Esophagus squamous epithelium (tissue), 5 donors: ENCODE measurements at places on chromosomes 2 and 18.
A peak's percentile ranks its signal among the peaks of the same experiment; 100 is the strongest.

DNA sequence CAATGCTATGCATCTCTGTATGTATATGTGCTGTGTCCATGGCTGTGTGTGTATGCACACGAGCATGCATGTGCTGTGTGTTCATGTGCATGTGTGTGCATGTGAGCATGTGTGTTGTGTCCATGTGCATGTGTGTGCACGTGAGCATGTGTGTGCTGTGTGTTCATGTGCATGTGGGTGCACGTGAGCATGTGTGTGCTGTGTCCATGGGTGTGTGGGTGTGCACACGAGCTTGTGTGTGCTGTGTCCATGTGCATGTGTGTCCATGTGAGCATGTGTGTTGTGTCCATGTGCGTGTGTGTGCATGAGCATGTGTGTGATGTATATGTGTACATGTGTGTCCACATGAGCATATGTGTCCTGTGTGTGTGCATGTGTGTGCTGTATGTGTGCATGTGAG is 414.4 kb upstream of the SALL3 start:
- no peak for DNase-seq

DNA sequence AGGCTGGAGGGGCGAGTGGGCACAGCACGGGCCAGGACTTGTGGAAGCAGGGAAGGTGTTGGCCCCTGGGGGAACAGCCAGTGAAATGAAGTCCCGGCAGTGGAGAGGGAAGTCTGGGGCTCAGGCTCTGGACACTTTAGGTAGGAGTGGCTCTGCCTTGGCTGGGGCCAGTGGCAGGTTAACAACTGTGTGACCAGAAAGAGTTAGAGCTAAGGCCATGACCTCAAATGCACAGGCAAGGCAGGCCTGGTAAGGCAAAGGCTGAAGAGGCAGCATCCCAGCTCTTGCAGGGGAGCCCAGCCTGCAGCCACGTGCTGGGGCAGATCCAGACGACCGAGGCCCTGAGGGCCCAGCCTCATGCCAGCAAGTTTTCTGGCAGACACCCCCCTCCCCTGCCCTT is 21.5 kb downstream of the PCARE start:
- no peak for DNase-seq

GRCh38 chr18:3919396-3920061 is 469.6 kb downstream of the TGIF1 start:
- no peak for DNase-seq

GRCh38 chr2:29611261-29611660 is 310.1 kb downstream of the ALK start:
- no peak for DNase-seq

GRCh38 chr2:73085691-73086090 is 14.2 kb upstream of the SFXN5 start:
- DNase-seq: peak; percentile 34

DNA sequence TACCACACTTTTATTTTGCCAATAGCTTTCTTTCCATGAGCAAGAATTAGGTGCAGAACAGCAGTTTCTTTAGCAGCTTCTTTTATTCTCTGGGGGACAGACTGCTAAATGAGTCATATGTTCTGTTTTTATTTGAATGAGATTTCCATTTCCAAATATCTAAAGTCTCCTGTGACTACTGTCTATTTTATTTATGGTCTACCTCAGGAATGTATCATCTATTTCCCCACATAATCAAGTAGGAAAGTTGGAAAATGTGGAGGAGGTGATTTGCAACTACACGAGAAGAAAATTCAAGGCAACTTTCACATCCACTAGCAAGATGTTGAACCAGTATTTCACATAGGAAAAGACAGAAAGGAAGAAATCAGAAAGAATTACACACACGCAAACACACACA is 139.9 kb upstream of the MEX3C start:
- DNase-seq: no peak

DNA sequence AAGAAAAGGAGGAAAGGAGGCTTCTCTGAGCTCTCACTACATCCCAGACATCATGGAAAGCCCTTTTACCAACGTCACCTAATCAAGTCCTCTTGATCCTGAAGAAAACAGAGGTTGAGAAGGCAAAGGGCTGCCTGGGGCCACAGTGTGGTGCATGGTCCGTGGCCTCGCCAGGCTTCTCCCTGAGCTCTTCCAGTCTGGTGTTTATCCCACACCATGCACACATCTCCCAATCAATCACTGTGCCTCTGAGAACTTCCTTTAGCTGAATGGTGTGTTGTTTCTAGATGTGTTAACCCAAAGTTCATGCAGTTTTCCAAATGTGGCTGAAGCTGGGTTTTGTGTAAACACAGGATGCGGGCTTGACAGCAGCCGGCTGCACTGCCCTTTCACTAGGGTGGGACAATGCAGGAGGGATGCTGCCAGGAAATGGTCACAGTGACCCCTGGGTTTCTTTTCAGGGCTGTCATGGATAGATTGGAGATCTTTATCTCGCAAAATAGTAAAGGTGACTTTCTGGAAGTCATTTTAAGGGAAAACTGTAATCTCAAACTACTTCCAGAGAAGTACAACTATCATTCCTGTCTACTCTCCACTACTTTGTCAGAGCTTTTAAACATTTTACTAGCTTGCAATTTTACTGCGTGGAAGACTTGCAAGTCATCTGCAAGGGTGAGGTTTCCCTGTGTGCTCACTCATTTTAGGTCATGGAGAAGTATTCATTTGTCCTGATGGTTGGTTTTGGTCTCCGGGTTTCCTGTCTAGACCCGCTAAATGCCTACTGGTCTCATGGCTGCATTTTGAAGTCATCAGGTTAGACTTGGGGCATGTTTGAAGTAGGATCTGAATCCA is 54.6 kb downstream of the IL1R2 start:
- DNase-seq: no peak

GRCh38 chr18:21191596-21192307 is 50.3 kb upstream of the GREB1L start:
- no peak for DNase-seq

DNA sequence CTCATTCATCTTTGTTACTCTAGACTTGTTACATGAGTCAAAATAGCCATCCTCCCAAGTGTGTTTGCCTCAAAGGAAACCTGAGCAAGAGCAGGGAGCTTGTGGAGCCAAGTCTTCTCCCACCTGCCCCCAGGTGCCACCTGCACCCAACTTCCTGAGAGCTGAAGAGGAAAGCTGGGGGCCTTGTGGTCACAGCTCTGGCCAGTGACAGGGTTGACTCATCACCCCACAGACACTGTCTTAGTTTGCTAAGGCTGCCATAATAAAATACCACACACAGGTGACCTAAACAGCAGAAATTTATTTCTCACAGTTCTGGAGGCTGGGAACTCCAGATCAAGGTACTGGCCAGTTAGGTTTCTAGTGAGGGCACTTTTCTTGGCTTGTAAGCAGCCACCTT is 99.6 kb downstream of the TPGS2 start:
- no peak for DNase-seq

DNA sequence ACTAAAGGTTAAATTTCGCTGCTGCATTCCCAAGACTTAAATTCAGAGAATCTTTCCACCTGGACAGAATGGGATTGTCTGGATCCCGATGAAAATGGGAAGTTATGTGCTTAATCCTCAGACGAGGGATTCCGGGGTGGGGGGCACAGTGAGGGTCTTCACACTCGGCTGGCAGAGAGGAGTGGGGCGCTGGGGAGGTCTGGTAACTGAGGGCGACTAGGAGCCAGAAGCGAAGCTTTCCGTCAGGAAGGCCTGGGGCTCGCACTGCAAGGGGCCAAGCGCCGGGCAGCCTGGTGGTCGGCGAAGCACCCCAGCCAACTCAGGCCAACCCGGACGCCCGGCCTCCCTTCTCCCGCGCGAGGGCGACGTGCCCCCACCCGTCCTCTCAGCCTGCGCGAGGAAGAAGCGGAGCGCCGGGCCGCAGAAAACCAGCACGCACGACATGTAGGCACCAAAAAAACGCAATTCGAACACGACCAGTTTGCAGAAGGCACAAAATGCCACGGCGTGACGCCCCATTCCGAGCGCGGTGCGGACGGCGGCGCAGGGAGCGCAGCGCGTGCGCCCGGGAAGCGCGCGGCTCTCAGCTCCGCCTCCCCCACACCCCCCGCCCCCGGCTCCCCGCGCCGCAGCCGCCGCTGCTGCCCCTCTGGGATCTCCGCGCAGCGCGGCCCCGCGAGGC is 188.1 kb downstream of the ZEB2 start:
- no peak for DNase-seq

- DNase-seq: no peak
These were observed 90.5 kb downstream of the ASAP2 start for GRCh38 chr2:9297156-9297555.

GRCh38 chr18:61569176-61569892 is 236.1 kb downstream of the CDH20 start:
- no peak for DNase-seq

DNA sequence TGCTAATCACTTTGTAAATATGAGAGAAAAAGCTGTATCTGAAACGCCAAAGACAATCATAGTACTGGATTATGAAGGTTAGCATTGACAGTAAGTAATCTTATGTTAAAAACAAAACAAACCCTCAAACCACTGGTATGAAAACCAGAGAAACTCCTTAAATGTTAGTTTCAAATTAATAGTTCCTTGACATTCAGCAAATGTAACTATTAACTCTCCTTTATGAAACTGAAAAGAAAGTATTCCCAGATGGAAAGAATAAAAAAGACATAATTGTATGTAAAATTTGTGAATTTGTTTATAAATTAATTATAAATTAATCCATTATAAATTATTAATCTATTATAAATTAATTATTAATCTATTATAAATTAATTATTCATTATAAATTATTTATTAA is 12.3 kb downstream of the FASTKD1 start:
- DNase-seq: no peak

DNA sequence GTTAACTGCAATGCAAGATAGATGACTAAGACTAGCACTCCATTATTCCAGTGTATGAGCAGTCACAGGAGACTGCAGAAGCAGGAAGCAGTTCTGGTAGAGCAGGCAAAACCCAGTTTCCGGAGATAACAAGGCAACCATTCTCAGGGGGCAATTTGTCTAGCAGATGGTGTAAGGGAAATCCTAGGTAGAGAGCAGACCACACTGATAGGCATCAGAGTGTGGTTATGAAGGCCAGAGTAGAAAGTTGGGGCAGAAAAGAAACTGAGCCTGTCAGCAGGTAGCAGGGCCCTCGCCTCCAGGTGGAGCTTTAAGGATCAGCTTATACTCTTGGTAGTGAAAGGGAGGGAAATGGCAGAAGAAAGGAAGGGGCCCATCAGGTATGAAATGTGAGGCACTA is 164.4 kb downstream of the PDE11A start:
- DNase-seq: no peak

- DNase-seq: no peak
These were observed 771.0 kb downstream of the NRXN1 start for GRCh38 chr2:50260886-50261285.
